ENCODE measurements at places on chromosomes 16 and 17. TPM values are rescaled to one million over a fixed set of nuclear protein-coding genes. Genes with fewer than 3 reads are reported as not detected.

- no peaks in the 10 kb centered on the region for H3K27me3 ChIP-seq
- no peak overlapping the region for H3K4me3 ChIP-seq
- H3K36me3 ChIP-seq, result no peaks in the 10 kb centered on the region
- H3K4me1 ChIP-seq, result no peaks in the 10 kb centered on the region
- no peak for DNase-seq
- H3K27ac ChIP-seq, result no peak overlapping the region
Observed at GRCh38 chr17:13265311-13265710, 247.5 kb upstream of the ELAC2 start.

TNFSF12 gene
- total RNA-seq, result 48.0 TPM

DNA sequence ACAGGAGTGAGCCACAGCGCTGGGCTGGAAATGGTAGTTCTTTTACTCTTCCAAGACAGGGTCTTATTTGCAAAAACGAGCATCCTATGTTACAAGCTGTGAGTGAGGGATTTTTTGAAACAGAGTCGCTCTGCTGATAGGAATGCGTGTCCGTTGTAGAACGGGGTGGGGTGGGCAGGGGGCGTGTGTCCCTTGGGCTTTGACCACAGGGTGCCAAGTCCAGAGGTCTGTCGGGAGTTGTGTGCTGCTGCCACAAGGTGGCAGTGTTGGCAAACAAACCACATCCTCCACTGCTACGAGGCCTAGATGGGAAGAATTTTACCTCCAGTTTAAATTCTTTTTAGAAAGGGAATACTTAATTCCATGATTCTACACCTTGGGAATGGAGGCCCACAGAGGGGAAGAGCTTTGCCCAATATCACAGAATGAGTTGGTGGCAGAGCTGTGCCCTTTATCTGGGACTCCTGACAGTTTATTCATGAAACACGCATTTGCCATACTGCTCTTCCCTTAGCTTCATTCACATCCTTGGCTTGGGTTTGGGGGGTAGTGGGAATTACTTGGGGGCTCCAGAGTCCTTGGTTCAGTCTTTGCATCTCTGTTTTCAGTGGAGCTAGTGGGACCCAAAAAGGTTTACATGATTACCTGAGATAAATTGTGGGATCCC is 30.6 kb upstream of the ETV4 start:
- no peaks in the 10 kb centered on the region for H3K36me3 ChIP-seq
- DNase-seq, result peak; percentile 90
- H3K27ac ChIP-seq, result no peak overlapping the region
- H3K4me1 ChIP-seq, result no peaks in the 10 kb centered on the region
- H3K4me3 ChIP-seq, result no peak overlapping the region

DNA sequence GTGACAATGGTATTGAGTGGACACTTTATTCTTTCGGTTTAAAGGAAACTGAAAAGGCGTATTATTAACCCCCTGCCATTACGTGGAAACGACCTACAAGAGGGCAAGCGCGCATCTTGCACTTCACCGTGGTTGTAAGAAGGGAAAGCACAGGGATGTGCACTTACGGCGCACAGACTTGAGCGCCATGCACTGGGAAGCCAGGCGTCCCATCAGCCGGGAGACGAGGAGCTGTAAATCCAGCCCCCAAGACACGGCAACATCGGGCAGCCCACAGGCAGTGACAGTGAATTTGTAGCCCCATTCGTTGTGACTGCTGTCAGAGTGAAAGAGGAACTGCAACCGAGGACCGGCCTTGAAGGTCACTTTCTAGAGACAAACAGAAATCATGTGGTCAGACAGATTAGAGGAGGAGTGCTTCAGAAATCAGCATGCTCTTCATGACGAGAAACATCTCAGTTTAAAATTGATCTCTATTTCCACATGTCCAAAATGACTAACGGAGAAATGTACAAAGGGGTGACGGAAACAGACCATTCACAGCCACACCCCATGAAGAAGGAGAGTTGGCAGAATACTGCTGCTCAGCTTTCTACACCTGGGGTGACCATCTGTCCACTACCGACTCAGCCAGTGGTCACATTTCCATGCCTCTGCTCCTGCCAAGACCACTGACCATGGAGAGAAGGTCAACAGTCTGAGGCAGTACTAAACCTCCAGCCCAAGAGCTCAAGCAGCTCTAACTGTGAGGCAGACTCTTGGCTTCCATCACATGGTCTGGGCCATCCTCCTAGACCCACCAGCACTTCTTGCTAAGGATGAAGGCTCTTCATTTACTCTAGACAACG is 68.6 kb downstream of the ZZEF1 start:
- no peak for DNase-seq
- peaks cover 10% of the 10 kb centered on the region for H3K36me3 ChIP-seq
- H3K27ac ChIP-seq, result no peak overlapping the region

DNA sequence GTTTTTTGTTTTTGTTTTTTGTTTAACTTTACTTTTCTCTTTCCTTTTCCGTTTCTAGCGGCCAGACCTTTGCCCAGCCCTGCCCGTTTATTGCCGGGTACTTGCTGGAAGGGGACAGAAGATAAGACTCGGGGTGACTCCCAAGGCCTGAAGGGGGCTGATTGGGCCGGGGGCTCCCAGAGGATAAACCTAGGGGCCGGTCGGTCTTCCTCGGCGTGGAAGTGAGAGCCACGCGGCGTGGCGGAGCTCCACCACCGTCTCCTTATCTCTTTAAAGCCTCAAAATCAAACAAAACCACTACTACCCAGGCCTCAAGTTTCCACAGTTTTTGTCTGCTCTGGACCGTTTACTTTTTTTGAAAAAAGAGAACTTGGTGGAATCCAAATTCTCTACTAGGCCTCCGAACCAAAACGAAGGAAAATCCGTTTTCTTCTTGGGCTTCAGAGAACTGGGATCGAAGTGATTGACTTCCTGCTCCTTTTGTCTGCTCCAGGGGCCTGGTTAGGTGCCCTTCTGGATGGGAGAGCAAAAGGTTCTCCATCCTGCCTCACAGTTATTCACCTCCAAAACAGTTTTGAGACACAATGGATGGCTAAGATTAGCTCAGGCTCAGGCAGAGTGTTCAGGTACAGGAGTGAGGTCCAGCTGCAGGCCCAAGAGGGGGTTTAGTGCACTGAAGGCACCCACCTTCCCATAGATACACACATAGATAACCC is 8.5 kb upstream of the HOXB9 start:
- no peak overlapping the region for H3K27ac ChIP-seq
- no peak overlapping the region for H3K4me3 ChIP-seq
- no peaks in the 10 kb centered on the region for H3K36me3 ChIP-seq
- DNase-seq, result no peak
- no peaks in the 10 kb centered on the region for H3K4me1 ChIP-seq

- no peaks in the 10 kb centered on the region for H3K27me3 ChIP-seq
- H3K27ac ChIP-seq, result no peak overlapping the region
- H3K36me3 ChIP-seq, result no peaks in the 10 kb centered on the region
- no peak for DNase-seq
Observed at GRCh38 chr16:57865746-57866528, 63.6 kb upstream of the KIFC3 start.

GRCh38 chr17:50614471-50615051 is 20.1 kb upstream of the ABCC3 start:
- H3K4me3 ChIP-seq, result no peak overlapping the region
- no peak for DNase-seq

NXPH3 gene
- 0.98 TPM for total RNA-seq

RIPOR1 gene
- 116 TPM for total RNA-seq

- no peaks in the 10 kb centered on the region for H3K27me3 ChIP-seq
- H3K27ac ChIP-seq, result no peak overlapping the region
- H3K4me3 ChIP-seq, result no peak overlapping the region
- H3K4me1 ChIP-seq, result peaks cover under 1% of the 10 kb centered on the region
- DNase-seq, result no peak
Observed at GRCh38 chr16:19760356-19761060, 42.4 kb downstream of the IQCK start.

GRCh38 chr16:66787427-66787826 is 14.0 kb downstream of the TERB1 start:
- no peaks in the 10 kb centered on the region for H3K4me1 ChIP-seq
- no peak overlapping the region for H3K27ac ChIP-seq
- H3K4me3 ChIP-seq, result no peak overlapping the region
- no peak for DNase-seq
- no peaks in the 10 kb centered on the region for H3K27me3 ChIP-seq

- no peak overlapping the region for H3K4me3 ChIP-seq
- peaks cover 24% of the 10 kb centered on the region for H3K36me3 ChIP-seq
- H3K27me3 ChIP-seq, result no peaks in the 10 kb centered on the region
- H3K27ac ChIP-seq, result no peak overlapping the region
Observed at GRCh38 chr16:88613911-88614817, 24.2 kb upstream of the IL17C start.

G6PC1 gene
- 0.16 TPM for total RNA-seq

DNA sequence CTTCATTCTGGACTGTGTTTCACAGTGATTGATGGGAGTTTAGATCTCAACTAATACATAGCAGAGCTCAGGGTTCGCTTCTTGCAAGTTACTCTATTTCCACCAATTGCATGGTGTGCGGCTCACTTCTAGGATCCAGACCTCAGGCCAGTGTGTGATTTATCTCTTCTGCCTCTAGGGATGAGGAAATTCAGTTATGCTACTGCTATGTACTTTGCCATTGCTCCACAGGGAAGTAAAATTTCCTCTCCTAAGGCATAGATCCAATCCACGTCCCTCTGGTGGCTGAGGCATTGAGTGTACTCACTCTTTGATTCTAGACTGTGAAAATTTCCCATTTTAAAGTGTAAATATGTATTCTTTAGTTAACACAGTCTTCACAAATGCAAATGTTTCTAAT is 214.1 kb downstream of the HS3ST3B1 start:
- H3K27me3 ChIP-seq, result no peaks in the 10 kb centered on the region
- no peak for DNase-seq
- H3K36me3 ChIP-seq, result no peaks in the 10 kb centered on the region
- no peak overlapping the region for H3K27ac ChIP-seq

TBC1D3E gene
- not detected for total RNA-seq

SLC16A11 gene
- total RNA-seq, result 2.1 TPM

- H3K27ac ChIP-seq, result peak overlapping the region; percentile 94
- peak overlapping the region; percentile 96 for H3K4me3 ChIP-seq
- H3K4me1 ChIP-seq, result peaks cover 13% of the 10 kb centered on the region
Observed at GRCh38 chr17:28335959-28336871, 654 bp downstream of the TNFAIP1 start.

GRCh38 chr17:62995377-62995885 is 29.4 kb downstream of the TANC2 start:
- H3K36me3 ChIP-seq, result no peaks in the 10 kb centered on the region
- H3K4me1 ChIP-seq, result no peaks in the 10 kb centered on the region
- H3K27ac ChIP-seq, result no peak overlapping the region
- DNase-seq, result no peak
- no peak overlapping the region for H3K4me3 ChIP-seq
- H3K27me3 ChIP-seq, result no peaks in the 10 kb centered on the region

DNA sequence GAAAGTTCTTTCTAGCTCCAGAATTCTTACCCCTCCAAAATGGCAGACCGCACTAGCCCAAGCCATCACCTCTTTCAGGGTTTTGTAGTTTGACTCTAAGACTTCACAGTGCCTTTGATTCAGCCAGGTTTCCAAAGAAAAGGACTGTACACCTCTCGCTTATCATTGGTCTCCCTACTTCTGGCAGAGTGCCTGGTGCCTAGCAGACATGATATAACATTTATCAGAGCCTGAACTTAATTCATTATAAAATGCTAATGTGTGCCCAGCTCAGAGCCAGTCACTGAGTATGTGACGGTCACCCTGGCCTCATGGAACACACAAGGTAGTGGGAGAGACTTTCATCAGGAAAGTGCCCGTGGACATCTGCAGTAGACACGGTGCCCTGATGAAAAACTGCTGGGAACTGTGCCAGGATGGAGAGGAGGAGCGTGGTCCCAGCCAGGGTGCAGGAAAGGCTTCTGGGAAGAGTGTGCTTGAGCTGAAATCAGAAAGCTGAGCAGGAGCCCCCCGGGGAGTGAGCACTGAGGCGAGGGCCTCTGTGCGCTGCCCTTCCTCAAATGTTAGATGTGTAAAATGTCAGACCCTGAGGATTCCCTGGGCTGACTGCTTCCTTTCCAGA is 34.3 kb upstream of the LGALS9 start:
- H3K36me3 ChIP-seq, result peaks cover 11% of the 10 kb centered on the region
- H3K27me3 ChIP-seq, result no peaks in the 10 kb centered on the region
- no peak overlapping the region for H3K4me3 ChIP-seq
- peaks cover 7% of the 10 kb centered on the region for H3K4me1 ChIP-seq
- peak overlapping the region; percentile 26 for H3K27ac ChIP-seq

DNA sequence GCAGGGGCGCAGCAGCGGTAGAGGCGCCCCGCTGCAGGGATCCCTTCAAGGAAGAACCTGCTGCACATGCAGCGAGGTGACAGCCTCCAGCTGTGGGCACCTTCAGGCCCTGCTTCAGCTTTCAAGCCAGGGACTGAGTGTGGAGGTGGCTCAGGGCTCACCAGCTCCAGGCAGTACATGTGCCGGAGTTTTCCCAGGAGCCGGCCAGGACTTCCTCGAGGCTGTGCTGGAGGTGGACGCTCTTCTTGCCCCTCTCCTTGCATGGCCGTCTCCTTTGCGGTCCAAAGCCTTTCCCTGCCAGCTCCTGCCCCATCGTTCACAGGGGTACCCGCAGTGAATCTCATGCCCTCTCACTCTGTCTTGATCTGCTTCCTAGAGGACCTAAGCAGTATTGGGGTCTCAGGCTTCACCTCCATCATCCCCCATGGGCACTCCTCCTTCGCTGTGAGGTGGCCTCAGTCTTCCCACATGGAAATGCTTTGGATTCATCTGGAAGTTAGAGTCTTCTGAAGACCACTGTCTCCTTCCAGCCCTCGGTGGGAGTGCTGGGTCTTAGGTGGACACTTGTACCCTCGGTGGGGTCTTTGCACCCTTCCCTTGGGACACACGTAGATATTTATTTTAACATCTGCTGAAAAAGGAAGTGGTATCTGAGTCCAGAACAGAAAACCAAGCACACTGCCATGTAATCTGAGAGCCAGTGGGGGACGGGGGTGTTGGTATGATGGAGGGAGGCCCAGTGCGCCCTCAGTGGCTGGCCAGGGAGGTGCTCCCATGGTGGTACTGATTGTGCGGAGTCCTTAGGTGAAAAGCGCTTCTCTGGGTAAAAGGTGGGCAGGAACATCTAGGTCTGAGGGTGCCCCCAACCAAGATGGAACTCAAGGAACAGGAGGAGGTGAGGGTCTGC is 7.0 kb downstream of the XYLT2 start:
- DNase-seq, result no peak
- H3K36me3 ChIP-seq, result peaks cover 12% of the 10 kb centered on the region
- H3K4me3 ChIP-seq, result no peak overlapping the region
- no peak overlapping the region for H3K27ac ChIP-seq
- no peaks in the 10 kb centered on the region for H3K4me1 ChIP-seq

C16orf86 gene
- total RNA-seq, result 6.6 TPM

DNA sequence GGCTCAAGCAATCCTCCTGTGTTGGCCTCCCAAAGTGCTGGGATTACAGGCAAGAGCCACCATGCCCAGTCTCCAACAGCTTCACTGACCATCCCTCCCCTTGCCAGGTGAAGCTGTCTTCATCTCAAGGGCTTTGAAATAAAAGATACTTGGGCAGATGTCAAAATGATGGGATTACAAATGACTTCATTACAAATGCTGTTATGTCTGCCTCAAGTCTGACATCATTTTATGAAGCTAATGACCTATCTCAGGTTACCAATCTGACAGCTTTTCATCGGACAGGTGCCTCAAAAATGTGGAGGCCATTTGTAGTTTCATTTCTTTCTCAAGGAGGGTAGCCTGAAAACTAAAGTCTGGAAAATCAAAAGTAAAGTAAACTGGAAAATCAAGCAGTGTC is 323.7 kb upstream of the TBX2 start:
- H3K36me3 ChIP-seq, result no peaks in the 10 kb centered on the region
- H3K27ac ChIP-seq, result peak overlapping the region; percentile 80
- DNase-seq, result no peak
- no peak overlapping the region for H3K4me3 ChIP-seq
- peaks cover 8% of the 10 kb centered on the region for H3K4me1 ChIP-seq

GRCh38 chr16:49484936-49485335 is 111.3 kb downstream of the C16orf78 start:
- peaks cover 12% of the 10 kb centered on the region for H3K4me1 ChIP-seq
- H3K27ac ChIP-seq, result no peak overlapping the region
- H3K27me3 ChIP-seq, result no peaks in the 10 kb centered on the region
- DNase-seq, result no peak

SYNGR3 gene
- total RNA-seq, result 2.2 TPM

All from kidney (tissue), 22 donors.